ENCODE measurements at places on chromosomes 7 and 10. TPM values are rescaled to one million over a fixed set of nuclear protein-coding genes. Genes with fewer than 3 reads are reported as not detected.

The ANKRD61 gene
- not detected for total RNA-seq

DNA sequence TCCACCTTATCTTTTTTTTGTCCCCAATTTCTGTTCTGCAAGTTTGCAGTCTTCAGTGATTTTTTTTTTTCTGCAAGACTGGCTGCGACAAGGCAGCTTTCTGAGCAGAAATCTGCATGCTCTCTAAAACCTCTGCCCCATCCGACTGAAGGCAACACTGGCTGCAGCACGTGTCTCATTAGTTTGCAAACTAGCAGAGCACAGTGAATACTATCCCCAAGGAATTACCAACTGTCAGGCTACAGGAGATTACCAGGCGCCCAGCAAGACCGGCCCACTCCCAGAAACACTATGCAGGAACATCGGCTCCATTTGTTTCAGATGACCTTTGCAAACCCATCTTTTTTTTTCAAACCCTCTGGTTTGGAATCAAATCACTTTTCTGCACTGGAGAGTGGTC is 538.8 kb downstream of the SORCS1 start:
- H3K27me3 ChIP-seq, result no peaks in the 10 kb centered on the region
- H3K36me3 ChIP-seq, result no peaks in the 10 kb centered on the region
- no peak overlapping the region for H3K27ac ChIP-seq
- no peaks in the 10 kb centered on the region for H3K4me1 ChIP-seq
- H3K4me3 ChIP-seq, result no peak overlapping the region

- no peak for DNase-seq
- no peaks in the 10 kb centered on the region for H3K36me3 ChIP-seq
- H3K4me1 ChIP-seq, result no peaks in the 10 kb centered on the region
- H3K27ac ChIP-seq, result no peak overlapping the region
Measured at GRCh38 chr10:93807371-93807770, 49.6 kb downstream of the LGI1 start.

GRCh38 chr10:131399981-131400380 is 88.5 kb upstream of the TCERG1L start:
- DNase-seq, result no peak
- H3K36me3 ChIP-seq, result no peaks in the 10 kb centered on the region
- H3K4me3 ChIP-seq, result no peak overlapping the region
- H3K4me1 ChIP-seq, result no peaks in the 10 kb centered on the region
- H3K27me3 ChIP-seq, result no peaks in the 10 kb centered on the region

The POM121 gene
- 80.9 TPM for total RNA-seq

- DNase-seq, result peak; percentile 14
- H3K27me3 ChIP-seq, result peaks cover 28% of the 10 kb centered on the region
- H3K36me3 ChIP-seq, result no peaks in the 10 kb centered on the region
- no peak overlapping the region for H3K27ac ChIP-seq
- no peak overlapping the region for H3K4me3 ChIP-seq
Measured at GRCh38 chr10:46555713-46556514, 544 bp downstream of the GPRIN2 start.

DNA sequence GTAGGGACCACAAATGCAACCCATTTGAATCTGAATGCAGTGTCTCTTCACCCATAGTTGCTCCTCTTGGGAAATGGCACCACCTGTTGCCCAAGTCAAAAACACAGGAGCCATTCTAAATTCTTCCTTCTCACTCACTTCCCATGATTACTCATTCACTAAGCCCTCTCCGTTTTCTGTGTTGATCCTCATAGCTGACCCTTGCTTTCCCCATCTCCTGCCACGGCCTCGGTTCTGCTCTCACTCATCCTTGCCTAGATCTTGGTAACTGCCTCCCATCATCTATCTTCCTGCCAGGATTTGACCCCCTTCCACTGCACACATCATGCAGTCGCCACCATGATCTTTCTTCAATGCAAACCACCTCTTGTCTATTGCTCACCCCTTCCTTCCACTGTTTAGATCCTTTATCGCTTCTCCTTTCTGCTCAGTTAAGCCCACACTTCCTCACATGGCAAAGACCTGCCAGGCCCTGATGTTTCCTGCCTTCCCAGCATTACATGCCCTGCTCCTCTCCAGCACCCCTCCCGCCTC is 19.0 kb upstream of the CPN1 start:
- H3K4me3 ChIP-seq, result no peak overlapping the region
- H3K36me3 ChIP-seq, result no peaks in the 10 kb centered on the region
- no peak overlapping the region for H3K27ac ChIP-seq

DNA sequence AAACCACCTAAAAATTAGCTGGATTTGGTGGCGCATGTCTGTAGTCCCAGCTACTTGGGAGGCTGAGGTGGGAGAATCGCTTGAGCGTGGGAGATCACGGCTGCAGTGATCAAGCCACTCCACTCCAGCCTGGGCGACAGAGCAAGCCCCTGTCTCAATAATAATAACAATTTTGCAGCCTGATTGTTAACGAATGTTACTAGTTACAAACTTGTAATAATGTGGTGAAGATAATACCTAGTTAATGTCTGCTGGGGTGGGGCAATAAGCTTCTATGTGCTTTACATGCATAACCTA is 1.2 kb upstream of the ATAD1 start:
- no peak for DNase-seq
- H3K36me3 ChIP-seq, result peaks cover 2% of the 10 kb centered on the region
- peaks cover 12% of the 10 kb centered on the region for H3K4me1 ChIP-seq
- no peak overlapping the region for H3K4me3 ChIP-seq
- H3K27ac ChIP-seq, result peak overlapping the region; percentile 84

DNA sequence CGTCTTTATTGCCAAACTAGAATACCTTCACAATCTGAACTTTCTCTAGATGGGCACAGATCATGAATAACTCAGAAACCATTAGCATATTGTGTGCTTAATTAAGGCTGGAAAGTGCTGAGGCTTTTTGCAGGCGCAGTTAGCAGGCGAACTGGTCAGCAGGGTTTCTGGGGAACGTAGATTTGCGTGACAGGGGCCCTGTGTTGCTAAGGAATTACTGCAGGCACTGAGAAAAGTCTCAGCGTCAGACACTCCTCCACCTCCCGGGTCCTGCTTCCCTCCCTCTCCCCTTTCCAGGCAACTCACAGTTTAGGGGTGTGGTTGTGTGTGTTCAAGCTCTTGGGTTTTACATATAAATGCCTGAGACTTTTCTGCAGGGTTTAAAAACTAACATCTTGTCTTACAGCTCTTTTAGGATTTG is 2.2 kb downstream of the MAP3K8 start:
- H3K4me1 ChIP-seq, result peaks cover 35% of the 10 kb centered on the region
- peaks cover 34% of the 10 kb centered on the region for H3K36me3 ChIP-seq
- peak overlapping the region; percentile 98 for H3K4me3 ChIP-seq
- no peak for DNase-seq
- H3K27me3 ChIP-seq, result no peaks in the 10 kb centered on the region
